ENCODE measurements at places on chromosomes 6 and 20.
A peak's percentile ranks its signal among the peaks of the same experiment; 100 is the strongest.

DNA sequence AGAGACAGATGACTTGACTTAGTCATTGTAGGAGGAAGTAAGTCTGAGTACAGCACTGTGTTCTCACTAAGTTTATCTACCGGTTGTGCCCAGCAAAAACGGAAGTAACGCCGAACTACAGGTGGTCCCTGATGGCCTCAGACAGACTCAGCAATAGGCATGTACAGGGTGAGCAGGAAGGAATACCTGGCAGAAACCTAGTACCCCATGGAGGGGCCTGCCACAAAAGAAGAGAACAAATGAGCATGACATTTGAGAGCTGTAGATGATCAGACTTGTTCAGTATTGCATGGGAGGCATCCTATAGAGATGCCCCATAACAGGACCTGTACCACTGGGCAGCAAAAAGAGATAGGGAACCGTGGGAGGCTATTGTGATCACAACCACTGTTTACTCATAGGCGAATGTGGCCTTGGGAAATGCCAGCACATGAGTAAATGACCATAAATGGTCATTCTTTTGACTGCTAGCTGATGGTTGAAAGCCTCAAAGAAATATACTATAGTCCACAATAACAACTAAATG is 106.4 kb upstream of the TAB2 start:
- DNase-seq, result no peak

GRCh38 chr20:10857352-10858070 is 183.7 kb upstream of the JAG1 start:
- no peak for DNase-seq

DNA sequence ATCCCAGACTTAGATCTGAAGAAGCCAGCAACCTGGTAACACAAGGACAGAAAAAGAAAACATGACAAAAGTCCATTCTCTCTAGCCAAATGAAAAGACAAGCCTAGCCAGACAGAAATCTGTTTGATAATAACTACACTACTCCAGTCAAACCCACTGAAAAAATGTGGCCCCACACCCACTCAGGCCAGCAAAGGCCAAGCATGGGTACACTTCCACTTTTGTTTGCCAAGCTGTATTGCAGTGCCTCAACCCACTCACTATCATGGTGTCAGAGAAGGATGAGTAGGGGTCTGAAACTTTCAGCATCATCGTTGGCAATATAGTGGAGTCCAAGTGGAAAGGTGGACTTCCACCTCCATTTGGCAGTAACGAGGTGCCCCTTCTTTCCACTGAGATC is 45.8 kb downstream of the EPM2A start:
- no peak for DNase-seq

DNA sequence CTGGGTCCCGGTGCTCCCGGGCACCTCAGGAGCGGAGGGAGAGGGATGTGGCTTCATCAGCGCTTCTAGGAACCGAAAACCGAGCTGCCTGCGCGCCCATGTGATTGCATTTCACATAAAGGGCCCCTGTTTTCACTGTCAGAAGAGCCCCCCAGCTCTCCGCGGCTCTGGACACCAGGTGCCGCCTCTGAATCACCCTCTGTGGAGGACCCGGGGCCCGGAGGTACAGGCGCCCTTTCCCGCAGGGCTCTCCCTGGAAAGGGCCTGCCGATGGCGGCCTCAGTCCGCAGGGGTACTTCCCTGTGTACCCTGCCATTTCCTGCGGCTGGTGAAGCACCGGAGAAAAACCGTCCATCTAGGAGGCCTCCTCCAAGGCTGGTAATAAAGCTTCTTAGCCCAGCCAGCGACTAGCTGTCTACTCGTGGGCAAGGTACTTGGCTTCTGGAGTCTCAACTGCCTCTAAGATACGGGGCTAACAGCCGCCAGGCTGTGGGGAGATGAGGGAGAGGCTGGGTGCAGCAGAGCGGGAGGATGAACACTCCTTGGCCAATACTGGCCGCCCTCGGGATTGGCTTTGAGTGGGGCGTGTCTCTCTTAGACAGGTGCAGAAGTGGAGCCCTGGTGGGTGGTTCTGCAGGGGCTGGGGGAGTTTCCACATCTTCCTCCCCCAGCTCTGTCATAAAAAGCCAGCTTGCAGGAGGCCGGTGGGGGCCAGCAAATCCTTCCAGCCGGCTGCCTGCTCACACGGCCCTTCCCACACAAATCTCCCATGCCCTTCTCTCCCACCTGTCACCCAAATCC is 1.6 kb downstream of the PPP1R16B start:
- DNase-seq, result peak; percentile 42

- DNase-seq, result no peak
Measured at GRCh38 chr20:2149507-2149906, 47.9 kb downstream of the STK35 start.

DNA sequence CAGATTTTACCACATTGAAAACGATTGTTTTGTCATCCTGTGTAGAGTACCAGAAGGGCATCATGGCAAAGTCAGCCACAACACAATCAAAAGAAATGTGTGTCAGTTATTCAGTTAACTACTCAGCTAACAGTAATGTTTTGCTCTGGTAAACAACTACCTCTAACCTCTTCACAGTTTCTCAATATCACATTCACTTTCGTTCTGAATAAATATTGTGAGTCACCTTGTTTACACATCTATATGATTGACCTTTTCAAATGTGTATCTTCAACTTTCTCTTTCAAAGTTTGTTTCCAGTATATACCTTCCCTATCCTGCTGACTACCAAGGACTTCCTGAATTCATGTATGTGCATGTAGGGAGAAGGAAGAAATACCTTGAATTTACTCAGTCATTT is 216.6 kb upstream of the UFL1 start:
- no peak for DNase-seq

DNA sequence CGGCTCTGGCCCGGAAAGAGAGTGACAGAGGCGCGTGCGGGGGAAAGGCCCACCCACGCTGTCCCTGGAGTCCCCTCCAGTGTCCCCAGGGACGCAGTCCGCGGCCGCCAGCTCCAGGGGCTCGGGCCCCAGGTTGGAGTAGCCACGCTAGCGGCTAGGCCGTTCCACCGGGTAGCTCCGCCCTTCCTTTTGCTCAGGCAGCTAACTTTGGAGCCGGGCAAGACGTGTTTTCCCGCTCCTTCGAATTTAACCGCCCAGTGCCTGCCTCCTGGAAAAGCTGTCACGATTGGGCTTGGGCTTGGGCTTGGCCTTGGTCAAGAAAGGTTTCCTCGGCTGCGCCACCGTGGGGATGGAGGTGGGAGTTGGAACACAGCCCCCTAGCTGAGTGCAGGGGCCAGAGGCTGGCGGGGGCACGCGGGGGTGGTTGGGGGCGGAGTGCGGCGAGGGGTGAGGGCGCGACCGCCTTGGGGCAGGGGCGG is 4.7 kb downstream of the LINC00237 start:
- DNase-seq, result no peak

DNA sequence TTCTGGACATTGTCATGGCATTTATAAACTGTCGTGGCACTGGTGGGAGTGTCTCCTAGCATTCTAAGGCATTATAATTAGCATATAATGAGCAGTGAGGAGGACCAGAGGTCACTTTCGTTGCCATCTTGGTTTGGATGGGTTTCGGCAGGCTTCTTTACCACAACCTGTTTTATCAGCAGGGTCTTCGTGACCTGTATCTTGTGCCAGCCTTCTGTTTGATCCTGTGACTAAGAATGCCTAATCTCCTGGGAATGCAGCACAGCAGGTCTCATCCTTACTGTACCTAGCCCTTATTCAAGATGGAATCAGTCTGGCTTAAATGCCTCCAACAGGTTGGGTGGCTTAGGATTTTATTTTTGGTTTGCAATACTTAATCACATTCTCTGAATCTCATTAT is 142.7 kb upstream of the GGTLC1 start:
- DNase-seq, result no peak

GRCh38 chr20:3557237-3557785 is 86.5 kb downstream of the ATRN start:
- no peak for DNase-seq

DNA sequence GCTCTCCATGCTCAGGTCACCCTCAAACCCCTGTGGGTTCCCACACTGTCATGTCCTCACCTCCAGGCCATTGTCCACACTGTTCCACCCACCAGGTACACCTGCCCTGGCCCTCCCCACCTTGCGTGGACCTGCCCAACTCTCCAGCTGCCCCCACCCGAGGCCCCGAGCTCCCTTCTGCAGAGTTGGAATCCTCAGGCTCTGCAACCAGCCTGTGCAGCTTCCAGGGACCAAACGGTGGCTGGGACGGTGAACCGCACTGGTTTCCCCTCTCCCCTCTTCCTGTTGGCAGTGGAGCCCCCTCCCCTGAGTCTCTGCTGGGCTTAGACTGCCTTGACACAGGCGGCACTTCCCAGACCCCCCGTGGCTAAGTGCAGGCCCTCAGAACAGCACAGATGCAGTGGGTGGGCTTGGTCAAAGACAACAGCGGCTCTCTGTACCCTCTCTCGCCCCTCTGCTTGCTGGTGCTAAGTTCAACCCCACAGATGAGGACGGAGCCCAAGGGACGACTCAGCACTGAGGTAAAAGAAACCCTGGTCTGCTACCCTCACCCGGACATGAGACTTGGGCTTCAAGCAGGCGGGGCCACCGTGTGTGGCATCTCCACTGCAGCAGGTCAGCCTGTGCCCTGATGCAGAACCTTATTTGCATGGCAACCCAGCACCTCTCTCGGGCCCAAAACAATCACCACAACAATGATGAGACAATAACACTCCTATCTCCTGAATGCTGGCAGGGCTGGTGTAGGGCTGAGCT is 11.0 kb downstream of the ZBP1 start:
- no peak for DNase-seq

Data from stimulated activated CD4-positive, alpha-beta T cell treated with anti-CD3 and anti-CD28 coated beads, Interleukin-4, amount 100 ng/mL, for 1 hour (primary cell).